ENCODE measurements at places on chromosomes 4 and X. TPM values are rescaled to one million over a fixed set of nuclear protein-coding genes. Genes with fewer than 3 reads are reported as not detected.

DNA sequence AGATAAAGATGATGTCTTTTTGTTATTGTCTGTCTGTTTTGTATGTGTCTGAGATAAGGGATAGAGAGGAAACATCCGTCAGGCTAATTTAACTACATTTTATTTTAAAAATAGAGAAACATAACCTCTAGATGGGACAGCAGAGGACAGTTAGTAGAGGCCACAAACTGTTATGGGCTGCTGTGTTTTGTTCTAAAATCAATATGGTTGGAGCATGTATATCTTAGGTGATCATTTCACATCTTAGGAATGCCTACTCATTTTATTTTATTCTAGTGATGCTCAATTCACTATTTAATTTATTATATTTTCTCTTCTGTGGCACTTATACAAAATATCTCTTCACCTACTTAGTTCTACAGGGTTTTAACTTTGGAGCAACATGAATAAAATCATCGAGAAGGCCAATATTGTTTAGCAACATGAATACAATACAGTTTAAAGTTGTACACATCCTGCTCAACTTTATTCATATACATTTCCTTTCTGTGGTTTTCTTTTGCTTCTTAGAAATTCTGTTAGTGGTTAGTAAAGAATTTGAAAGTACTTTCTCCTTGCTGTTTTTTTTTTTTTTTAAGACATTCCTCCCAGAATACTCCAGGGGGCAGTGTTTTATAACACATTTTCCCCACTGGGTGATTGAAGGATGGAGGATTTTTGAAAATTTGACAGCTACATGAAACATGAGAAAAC, 392.9 kb downstream of the UNC5C start:
- no peak for DNase-seq

Gene FGB
- total RNA-seq: not detected

GRCh38 chrX:111892375-111892774, 16.4 kb downstream of the TRPC5OS start:
- DNase-seq: no peak

DNA sequence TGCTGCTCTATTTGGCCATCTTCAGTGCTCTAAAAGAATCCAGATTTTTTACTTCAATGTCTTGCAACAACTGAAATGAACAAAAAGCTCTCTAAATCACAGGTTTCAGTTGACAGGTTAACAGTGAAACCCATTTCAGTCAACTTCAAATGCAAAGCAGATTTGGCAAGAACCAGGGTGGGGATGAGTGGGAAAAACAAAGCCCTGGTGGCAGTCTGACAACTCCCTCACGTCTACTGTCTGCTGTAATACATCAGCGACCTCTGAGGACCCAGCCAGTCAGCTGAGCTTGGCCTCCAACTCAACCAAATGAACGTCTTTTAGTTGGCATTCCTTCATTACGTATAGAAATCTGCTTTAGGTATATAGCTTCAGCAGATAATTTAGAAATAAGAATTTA, 95.8 kb downstream of the COL25A1 start:
- DNase-seq: no peak

- no peak for DNase-seq
Observed at GRCh38 chr4:77015390-77015789, 60.4 kb downstream of the CCNI start.

Gene GLA
- 6.3 TPM for total RNA-seq

GRCh38 chr4:109301651-109302360, 652 bp downstream of the COL25A1 start:
- DNase-seq: no peak

Gene WDR17
- 2.5 TPM for total RNA-seq

DNA sequence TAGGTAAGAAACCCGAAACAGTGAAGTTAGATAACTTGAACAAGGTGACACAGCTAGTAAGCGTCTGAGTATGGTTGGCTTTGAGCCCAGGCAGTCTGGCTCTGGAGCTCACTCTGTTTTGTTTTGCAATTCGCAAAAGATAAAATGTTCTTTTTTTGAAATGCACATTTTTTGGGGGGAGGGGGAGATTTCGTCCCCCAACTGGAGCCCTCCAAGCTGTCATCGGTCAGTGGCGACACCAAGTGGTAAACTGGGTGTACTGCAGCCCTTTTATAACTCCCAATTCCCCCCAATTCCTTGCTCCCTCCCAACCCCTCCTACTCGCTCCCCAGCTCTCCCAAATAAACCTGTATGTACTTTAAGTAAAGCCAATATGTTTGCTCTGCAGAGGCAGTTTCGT, 2.8 kb upstream of the CLCN5 start:
- DNase-seq: peak; percentile 29

GRCh38 chr4:182400081-182400480, 156.9 kb downstream of the TENM3 start:
- no peak for DNase-seq

DNA sequence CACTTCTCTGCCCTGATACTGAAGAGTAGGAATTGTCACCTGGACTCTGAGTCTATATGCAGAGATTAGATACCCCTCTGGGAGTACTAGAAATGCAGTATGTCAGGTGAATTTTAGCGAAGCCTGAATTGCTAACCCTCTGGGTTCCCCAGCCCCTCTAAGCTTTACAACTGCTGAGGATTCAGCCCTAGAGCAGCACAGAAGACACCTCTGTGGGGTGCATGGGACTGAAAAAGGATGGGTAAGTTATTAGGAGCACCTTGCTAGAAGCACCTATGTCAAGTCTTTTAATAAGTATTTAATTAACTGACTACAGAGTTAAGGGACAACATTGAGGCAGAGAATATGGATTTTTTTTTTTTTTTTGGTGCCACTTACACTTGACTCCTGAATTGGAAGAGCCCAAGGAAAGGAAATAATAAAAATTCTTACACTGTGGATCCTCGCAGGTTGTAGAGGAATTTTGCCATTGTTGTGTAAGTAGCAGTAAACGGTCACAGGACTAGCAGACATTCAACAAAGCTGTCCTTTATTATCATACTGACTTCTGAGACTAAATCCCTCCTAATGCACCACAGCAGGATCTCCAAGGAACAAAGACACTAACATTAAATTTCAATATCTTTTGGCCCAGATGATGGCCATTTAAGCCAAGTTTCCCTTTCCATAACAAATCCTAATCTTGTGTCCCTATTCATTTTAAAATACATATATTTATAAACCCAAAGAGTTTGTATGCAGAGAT, 253.2 kb downstream of the ANKRD50 start:
- no peak for DNase-seq

Gene S100G
- not detected for total RNA-seq

Gene PALLD
- 21.6 TPM for total RNA-seq

DNA sequence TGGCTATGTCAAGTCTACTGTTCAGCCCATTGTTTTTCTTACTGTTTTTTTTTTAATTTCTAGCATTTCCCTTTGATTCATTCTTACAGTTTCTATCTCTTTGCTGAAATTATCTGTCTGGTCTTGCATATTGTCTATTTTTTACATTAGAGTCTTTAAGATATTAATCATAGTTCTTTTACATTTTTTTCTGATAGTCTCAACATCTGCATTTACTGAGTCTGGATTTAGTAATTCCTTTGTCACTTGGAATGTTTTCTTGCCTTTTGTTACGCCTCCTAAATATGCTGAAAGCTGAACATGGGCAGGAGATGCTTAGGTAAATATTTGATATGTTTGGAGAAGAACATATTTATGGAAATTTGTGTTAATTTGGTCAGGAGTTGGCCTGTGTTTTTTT, 10.4 kb downstream of the JADE3 start:
- no peak for DNase-seq

DNA sequence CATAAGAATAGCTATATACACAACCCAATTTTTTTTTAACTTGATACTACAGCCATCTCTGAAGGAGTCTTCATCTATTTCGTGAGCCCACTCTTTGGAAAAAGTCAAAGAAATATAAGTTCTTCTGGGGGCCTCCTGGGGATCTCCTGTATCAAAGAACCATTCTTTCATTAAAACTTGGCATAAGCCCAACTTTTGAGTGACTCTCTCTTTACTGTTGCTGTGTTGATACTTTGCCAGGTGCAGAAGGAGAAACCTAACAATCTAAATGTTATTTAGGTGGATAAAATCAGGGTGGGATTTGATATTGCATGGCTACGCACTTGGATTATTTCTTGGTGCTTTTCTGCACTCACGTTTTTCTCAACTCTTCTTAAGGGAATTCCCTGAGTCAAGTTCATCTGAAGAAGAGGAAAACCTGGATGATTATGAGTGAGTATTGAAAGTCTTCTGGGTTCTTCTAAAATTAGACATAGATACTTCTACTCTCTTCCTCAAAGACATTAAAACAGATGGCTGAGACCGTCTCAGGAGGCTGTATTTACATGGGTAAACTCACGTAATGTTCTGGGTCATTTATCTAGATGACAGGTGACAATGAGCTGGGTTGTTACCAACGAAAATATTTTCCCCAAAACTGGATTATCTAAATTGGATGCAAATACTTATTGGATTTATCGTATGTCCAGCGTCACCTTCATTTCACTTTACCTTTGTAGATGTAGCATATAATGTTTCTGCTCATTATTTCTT, 25.2 kb downstream of the BMX start:
- no peak for DNase-seq

- no peak for DNase-seq
Observed at GRCh38 chr4:7279902-7280301, 87.6 kb downstream of the SORCS2 start.

DNA sequence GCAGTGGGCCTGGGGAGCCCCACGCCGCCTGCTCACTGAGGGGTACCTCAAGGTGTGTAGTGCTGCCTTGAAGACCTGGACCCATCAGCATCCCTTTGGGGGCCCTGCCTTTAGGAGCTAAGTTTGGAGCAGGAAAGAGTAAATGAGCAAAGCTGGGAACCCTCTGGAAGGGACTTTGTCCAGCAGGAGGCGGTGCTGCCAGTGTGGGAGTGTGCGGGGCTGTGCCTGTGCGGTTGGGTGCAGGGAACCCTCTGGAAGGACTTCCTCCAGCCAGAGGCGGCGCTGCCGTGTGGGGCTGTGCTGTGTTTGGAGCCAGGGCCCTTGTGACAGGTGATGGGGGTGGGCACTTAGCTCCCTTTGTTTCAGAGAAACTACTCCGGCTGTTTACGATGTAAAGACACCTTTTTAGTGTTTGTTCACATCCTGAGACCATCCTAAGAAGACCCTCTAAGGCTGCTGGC, 25.8 kb downstream of the RGS12 start:
- DNase-seq: no peak

Gene SLITRK4
- 1.3 TPM for total RNA-seq

Gene NDP
- not detected for total RNA-seq
